SK-N-SH (cell line): ENCODE measurements at places on chromosomes 2 and 18. TPM values are rescaled to one million over a fixed set of nuclear protein-coding genes. Genes with fewer than 3 reads are reported as not detected.

DNA sequence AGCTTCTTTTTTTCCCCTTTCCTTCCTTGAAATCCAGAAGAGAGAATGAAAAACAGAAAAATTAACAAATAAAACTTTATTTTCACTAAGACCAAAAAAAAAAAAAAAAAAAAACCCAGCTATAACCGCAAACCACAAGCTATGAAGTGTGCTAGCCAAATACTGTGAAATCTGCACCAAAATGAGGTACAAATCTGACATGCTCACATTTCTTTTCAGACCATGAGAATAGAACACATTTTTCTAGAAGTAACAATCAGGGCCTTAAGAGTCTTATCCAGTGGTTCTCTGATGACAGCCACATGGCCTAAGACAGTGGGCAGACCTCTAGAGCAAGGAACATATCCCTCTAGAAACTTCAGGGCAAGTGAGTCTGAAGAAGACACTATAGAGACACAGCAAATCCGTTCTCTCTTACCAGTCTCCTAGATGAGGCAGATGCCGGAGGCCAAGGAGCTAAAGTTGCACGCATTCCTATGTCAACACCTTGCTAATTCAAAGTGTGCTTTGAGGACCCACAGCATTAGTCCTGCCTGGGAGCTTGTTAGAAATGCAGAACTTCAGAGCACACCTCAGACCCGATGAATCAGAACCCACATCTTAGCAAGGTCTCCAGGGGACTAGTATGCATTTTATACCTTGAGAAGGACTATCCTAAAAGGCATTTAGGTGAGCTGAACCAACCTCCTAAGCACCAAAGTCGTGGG, 317.1 kb downstream of the MYCN start:
- no peak overlapping the region for H3K4me3 ChIP-seq
- H3K36me3 ChIP-seq = no peaks in the 10 kb centered on the region
- H3K27ac ChIP-seq = no peak overlapping the region
- H3K27me3 ChIP-seq = no peaks in the 10 kb centered on the region
- no peak for DNase-seq

DNA sequence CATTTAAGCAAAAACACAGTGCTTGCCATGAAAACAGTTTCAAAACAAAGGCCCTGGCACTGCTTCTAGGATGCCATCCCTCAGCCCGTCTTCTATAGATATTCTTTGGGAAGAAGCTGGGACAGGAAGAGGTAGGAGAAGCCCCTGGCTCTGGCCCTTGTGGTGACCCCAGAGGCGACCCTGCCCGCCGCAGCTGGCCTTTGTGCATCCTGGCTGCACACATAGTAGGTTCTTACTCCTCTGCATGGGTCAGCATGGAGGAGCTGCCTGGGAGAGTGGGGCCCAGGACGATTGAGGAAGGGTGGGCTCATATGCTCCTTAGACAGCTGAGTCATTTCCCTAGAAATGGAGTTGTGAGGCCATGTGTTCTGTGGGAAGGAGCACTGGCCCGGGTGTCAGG, 44.4 kb upstream of the OTOF start:
- peaks cover 7% of the 10 kb centered on the region; the same call in 1 of the 2 replicates for H3K4me1 ChIP-seq
- H3K4me3 ChIP-seq = no peak overlapping the region
- DNase-seq = no peak
- H3K27me3 ChIP-seq = peaks cover 16% of the 10 kb centered on the region; the same call in 1 of the 2 replicates
- H3K36me3 ChIP-seq = no peaks in the 10 kb centered on the region
- no peak overlapping the region for H3K27ac ChIP-seq

DNA sequence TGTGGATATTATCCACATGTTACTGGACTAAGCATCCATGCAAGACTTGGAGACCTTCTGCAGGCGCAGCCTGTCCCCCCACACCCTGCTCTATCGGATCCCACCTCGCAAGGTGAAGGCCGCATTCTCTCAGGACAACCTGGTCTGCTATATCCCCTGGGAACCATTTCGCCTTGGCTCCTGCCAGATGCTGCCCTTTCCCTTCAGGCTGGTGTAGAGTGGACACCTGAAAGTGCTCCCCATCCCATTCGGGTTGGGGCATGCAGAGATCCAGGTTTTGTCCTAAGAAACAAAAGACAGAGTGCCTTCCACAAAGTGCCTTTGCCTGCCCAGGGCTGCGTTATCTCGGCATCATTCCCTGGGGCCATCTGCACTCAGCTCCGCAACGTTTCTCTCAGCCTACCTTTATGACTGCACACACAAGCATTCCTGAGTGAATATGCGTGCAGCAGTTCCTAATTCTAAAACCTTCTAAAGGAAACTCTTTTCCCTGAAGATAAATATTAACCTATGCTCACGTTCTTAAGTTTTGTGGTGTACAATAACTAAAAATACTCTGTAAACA, 20.5 kb downstream of the FHL2 start:
- H3K27ac ChIP-seq = no peak overlapping the region
- peaks cover 5% of the 10 kb centered on the region; the same call in 1 of the 2 replicates for H3K36me3 ChIP-seq
- no peak for DNase-seq
- no peak overlapping the region for H3K4me3 ChIP-seq
- H3K4me1 ChIP-seq = 0 out of 2 replicates have a peak, but pooled peaks cover 6% of the 10 kb centered on the region

The IGFBP5 gene
- 156 and 323 TPM in 2 replicates for polyA plus RNA-seq

The RPRM gene
- polyA plus RNA-seq = 0.03 and 0.15 TPM in 2 replicates
